ENCODE measurements at places on chromosomes 6 and 20. TPM values are rescaled to one million over a fixed set of nuclear protein-coding genes. Genes with fewer than 3 reads are reported as not detected.

Gene THBD
- 139 TPM for total RNA-seq

Gene AVP
- total RNA-seq, result not detected

Gene GPR63
- total RNA-seq, result 0.11 TPM

Gene NUDT3
- 37.1 TPM for total RNA-seq

Gene STMN3
- 3.1 TPM for total RNA-seq

Gene CDK19
- total RNA-seq, result 5.1 TPM

Gene BFSP1
- 2.9 TPM for total RNA-seq

Gene GMEB2
- 10.0 TPM for total RNA-seq

Gene RAET1G
- 0.67 TPM for total RNA-seq

Gene SLC17A9
- 9.4 TPM for total RNA-seq

Gene FLRT3
- 0.18 TPM for total RNA-seq

Gene RNF144B
- total RNA-seq, result 113 TPM

Gene PTPRT
- total RNA-seq, result not detected

Gene NKX2-4
- not detected for total RNA-seq

Measured in pulmonary artery endothelial cell (primary cell).